GOT3 (cell line): ENCODE measurements at places on chromosomes 6 and 20.
A peak's percentile ranks its signal among the peaks of the same experiment; 100 is the strongest.

DNA sequence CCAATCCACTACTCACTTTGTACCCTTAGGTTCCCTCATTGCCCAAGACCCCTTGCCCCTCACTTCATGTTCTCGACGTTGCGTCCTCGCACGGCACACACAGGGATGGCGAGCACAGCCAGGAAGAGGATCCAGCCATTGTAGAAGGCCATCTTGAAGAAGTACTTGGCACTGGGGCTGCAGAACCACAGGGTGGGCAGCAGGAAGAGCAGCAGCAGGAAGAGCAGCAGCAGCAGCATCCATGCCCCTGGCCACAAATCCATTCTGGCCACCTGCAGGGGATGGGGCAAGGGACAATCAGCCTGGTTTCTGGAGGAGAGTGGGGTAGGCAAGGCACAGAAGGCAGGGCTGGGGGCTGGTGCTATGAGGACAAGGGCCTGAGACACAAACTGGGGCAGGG, 4.7 kb downstream of the AGPAT1 start:
- no peak for DNase-seq

- no peak for DNase-seq
Measured at GRCh38 chr20:13250251-13250650, 29.2 kb downstream of the ISM1 start.

- DNase-seq = no peak
Measured at GRCh38 chr20:58131151-58131550, 97.3 kb downstream of the ANKRD60 start.

DNA sequence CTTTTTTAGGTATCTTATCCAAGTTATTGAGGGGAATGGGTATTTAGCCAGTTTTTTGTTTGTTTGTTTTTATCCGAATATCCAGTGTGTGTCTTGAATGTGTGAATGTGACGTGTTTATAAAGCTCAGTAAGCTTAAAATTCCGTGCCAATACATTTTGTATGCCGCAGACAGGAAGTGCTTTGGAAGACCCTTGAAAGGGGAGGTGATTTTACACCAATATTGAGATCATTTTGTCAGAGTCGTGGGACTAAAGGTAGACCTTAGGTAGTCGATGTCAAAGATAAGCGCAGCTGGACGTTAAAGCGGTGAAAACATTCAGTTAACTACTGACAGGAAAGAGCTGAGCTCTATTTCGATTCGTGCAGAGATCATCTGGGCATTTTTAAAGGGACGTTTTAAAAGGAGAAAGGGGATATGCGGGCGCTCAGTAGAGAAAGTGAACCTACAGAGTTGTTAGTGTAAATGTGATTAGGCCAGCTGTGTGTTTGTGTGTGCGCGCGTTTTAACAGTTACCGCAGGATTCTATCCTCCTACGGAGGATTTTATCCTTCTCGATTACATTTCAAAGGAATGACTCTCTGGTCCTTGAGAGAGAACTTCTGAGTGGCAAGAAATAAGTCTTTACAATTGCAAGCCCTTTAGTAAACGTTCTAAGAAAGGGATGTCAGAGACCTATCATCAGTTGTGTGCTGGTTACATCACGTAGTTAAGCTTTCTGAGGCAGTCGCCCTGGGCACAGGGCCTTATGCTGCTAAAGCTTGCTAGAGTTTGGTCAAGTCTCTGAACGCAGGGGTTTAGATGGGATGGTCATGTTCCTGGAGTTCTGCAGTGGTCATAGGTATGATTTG, 625 bp upstream of the ECHDC1 start:
- no peak for DNase-seq

DNA sequence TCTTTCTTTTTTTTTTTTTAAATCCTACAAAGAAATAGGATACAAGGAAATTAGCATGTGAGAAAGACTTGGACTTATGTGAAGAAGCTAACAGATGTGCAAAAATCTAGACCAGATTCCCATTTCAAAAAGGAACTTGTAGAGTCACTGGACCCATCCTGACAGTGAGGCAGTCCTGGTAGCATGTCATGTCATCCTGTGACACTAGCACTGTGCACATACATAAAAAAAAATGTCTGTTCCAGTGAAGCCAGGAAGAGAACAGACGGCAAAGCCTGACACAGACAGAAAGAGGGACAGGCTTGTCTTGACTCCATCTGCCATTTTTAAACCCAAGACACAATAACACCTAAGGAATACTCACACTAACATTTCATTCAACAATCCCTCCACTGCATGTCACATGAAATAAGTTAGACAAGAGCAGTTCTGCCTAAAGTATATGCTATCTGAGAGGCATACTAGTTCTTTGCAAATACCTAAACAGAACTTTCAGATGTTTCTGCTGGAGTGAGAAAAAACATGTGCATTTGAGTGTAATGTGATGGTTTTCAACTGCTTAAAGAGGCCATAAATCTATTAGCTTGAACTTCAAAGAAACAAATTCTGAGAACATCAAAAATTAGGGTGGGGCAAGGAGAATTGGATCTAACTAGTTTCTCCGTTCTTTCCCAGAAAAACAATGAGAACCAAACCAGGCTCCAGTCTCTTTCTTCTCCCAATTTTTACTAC, 159.6 kb downstream of the BACH2 start:
- no peak for DNase-seq

GRCh38 chr6:157264701-157265100, 58.6 kb downstream of the TMEM242 start:
- no peak for DNase-seq

- no peak for DNase-seq
Measured at GRCh38 chr6:150620244-150620643, 20.6 kb downstream of the PLEKHG1 start.

GRCh38 chr6:13480631-13481501, 6.5 kb downstream of the GFOD1 start:
- no peak for DNase-seq

- DNase-seq = no peak
Measured at GRCh38 chr6:167647306-167647705, 179.4 kb upstream of the AFDN start.

GRCh38 chr6:133612459-133612858, 276.5 kb upstream of the TCF21 start:
- no peak for DNase-seq

DNA sequence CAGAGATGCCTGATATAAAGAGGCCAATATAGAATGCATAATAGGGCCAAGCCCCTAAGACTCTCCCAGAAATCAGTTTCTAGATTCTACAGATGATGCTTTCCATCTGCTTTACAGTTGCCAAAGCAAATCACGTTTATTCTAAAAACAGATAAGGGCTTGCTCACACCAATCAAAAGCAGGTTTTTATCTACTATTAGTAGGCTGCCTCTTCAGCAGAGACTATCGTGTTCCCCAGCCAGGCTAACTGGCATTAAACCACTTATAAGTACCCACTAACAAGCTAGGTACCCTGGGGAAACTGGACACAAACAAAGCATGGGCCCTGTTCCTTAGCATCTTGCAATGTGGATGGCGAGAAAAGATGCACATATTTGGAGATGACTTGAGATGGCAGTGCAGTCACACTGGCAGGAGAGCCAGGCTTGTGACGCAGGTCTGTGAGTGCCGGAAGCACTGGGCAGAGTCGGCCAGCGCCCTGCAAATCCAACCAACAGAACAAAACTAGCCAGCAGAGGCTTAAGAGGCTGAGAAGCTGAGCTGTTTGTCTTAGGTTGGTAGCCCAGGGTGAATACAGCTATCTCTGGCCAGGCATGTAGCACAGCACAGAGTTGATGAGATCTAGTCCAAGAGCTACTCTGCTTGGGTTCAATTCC, 73.4 kb downstream of the GFOD1 start:
- no peak for DNase-seq

- no peak for DNase-seq
Measured at GRCh38 chr6:151546941-151547659, 53.3 kb downstream of the CCDC170 start.

- peak; percentile 2 for DNase-seq
Measured at GRCh38 chr6:17156112-17156921, 54.5 kb downstream of the STMND1 start.

DNA sequence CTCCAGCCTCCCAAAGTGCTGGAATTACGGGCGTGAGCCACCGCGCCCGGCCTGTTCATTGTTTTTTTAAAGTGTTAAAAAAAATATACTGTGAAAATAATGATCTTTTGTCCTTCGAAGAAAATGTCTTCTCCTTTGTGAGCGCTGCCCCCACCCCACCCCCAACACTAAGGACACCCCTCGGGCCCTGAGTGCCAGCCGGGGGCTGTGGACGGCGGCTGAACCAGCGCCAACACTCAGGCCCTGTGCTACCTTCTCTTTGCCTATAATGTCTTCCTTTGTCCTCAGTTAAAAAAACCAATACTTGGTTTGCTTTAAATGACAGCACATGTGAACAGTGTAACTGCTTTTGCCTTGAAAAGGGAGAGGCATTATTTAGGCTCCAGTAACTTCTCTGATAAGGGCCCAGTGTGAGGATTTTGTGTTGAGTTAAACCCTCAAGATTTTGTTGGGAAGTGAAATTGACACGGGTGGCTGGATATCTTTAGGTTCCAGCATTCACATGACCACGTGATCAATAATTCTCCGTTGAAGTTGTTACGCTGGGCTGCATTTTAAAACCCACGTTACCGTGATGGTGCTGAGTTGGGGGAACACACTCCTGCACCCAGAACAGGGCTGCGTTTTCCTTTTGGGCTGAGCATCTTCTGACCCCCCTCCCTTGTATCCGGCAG, 9.5 kb upstream of the ADRM1 start:
- DNase-seq = no peak

DNA sequence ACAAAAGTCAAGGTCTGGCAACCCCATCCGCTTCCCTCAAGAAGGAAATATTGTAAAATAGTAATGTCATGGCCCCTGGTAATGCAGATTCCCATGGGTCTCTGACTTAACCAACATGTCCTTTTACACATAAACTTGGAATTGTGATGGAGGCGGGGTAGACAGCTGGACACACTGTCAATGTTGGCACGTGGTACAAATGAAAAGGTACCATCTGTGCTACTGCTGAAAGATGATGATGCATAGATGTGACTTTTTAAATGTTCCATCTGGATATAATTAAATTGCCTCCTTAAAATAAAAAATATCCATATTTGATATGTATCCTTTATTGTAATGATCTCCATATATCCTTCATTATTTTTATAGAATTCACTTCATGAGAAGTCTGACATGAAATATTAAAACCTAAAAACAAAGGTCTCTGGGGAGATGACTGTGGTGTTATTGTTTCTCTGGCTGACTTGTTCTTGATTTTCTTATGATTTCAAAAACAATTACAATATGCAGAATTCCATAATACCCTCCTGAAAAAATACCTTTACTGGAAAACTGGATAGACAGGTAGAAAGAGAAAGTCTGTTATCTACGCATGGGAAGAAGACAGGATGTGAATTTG, 104.5 kb downstream of the MKKS start:
- DNase-seq = no peak

GRCh38 chr6:163260111-163260895, 154.2 kb upstream of the QKI start:
- no peak for DNase-seq

DNA sequence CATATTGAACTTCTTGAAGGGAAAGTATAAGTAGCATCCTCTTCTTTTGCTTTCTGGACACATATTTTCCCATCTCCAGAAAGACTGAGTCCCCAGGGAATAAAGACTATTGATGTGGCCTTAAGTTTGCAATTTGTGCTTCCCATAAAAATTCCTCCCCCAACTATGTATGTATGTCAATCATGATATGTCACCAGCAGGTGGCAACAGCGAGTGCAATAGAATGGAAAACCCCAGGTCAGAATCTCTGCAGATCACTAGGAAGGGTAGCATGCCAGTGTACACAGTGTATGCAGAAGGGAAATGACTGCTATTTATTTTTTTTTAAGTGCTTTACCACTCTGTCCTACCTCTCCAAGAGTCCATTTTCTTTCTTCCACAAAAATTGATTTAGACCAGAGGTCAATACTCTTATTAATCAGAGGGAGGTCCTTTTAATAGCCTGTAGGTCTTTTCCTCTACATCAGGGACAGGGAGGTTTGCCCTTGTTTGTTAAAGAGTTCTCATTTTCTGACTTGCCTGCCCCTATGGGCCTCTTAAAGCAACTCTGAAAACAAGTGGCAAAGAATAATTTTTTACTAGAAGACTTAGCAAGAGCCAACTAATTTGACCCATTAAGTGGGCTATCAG, 61.4 kb downstream of the BMP2 start:
- peak; percentile 20 for DNase-seq

DNA sequence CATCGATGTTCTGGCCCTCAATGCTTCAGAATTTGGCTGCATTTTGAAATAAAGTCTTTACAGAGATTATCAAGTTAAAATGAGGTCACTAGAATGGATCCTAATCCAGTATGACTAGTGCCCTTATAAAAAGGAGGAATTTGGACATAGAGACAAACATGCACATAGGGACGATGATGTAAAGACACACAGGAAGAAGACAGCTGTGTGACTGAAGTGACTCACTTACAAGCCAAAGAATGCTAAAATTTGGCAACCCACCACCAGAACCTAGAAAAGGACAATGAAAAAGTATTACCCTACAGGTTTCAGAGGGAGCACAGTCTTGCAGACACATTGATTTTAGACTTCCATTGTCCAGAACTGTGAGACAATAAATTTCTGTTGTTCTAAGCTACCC, 322.8 kb upstream of the GJE1 start:
- no peak for DNase-seq

- no peak for DNase-seq
Measured at GRCh38 chr6:127103482-127103881, 15.0 kb upstream of the RSPO3 start.

- DNase-seq = no peak
Measured at GRCh38 chr6:150179030-150179429, 36.2 kb downstream of the PPP1R14C start.

DNA sequence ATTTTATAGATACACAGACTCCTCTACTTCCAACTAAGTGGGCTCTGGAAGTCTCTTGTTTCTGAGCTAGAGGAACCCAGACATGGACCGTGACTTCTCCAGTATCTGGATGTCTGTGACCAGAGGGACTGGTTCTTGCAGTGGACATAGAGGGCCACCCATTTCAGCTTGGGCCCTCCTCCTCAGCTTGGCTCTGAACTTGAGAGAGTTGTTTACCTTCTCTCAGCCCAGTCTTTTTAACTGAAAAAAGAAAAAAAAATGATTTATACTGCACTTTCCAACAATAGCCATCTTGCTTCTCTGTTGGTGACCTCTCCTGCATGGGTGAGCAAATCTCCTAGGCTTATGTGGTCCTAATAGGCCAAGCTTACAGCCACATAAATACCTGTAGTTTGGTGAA, 60.3 kb upstream of the TMEM181 start:
- DNase-seq = no peak

- DNase-seq = no peak
Measured at GRCh38 chr20:41424546-41424945, 57.9 kb upstream of the EMILIN3 start.

- peak; percentile 83 for DNase-seq
Measured at GRCh38 chr20:35883778-35884540, 70.3 kb downstream of the SCAND1 start.

- DNase-seq = no peak
Measured at GRCh38 chr6:148329596-148330381, 12.8 kb upstream of the SASH1 start.
